ENCODE measurements at places on chromosomes 12 and 14. TPM values are rescaled to one million over a fixed set of nuclear protein-coding genes. Genes with fewer than 3 reads are reported as not detected.

Gene LGMN
- total RNA-seq = 83.8 TPM

Gene SDR9C7
- 5.1 TPM for total RNA-seq

Gene GALNT9
- not detected for total RNA-seq

Gene FAIM2
- not detected for total RNA-seq
